ENCODE measurements at places on chromosomes 3 and 15. TPM values are rescaled to one million over a fixed set of nuclear protein-coding genes. Genes with fewer than 3 reads are reported as not detected.

DNA sequence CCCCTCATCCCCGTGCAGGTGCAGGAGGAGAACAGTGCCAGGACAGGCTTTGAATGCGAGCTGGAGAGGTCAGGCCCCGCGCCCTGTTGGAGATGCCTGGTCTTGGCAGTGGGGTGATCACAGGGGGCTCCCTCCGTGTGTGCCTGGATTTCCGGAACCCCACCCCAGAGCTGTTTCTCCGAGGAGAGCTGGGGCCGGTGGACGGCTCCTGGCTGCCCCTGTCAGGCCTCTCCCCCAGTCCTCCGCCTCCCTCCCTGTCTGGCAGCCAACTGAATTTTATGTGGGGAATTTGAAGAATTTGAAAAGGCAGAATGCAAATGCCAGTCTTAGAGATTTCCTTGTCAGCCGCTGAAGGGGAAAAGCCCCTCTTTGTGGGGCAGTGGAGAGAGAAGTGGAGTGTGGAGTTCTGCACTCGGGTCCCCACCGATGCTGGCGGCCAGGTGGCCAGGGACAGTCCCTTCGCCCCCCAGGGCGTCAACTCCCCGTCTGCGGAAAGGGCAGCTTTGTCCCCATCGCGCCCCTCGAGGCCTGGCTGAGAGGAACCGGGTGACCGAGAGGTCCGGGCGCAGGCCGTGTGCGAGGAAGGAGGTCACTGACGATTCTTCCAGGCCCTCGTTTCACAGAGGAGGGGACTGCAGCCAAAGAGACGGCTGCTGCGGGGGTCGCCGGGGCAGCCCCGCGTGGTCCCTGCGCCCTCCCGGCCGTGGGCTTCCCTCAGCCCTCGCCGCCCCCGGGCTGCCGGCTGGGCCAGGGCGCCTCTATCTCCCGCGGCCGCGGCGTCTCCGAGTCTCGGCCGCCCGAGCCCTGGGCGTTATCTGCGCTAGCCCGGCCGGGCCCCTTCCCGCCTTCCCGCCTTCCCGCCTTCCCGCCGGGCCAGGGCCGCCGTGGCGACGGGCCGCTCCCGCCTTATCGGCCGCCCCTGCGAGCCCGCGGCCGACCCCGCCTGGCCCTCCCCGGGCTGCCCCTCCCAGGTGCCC lies 56.0 kb upstream of the LCTL start:
- H3K4me1 ChIP-seq: peaks cover 25% of the 10 kb centered on the region
- peak overlapping the region; percentile 60 for H3K4me3 ChIP-seq
- H3K36me3 ChIP-seq: no peaks in the 10 kb centered on the region
- no peaks in the 10 kb centered on the region for H3K27me3 ChIP-seq
- H3K27ac ChIP-seq: peak overlapping the region; percentile 59

- peaks cover 7% of the 10 kb centered on the region for H3K4me1 ChIP-seq
- H3K27ac ChIP-seq: no peak overlapping the region
- no peaks in the 10 kb centered on the region for H3K27me3 ChIP-seq
- no peak for DNase-seq
- no peak overlapping the region for H3K4me3 ChIP-seq
Observed at GRCh38 chr3:101892648-101893047, 43.3 kb downstream of the NFKBIZ start.

GRCh38 chr3:123804676-123805075 lies 79.5 kb downstream of the MYLK start:
- H3K36me3 ChIP-seq: no peaks in the 10 kb centered on the region
- H3K4me3 ChIP-seq: no peak overlapping the region
- H3K4me1 ChIP-seq: peaks cover 10% of the 10 kb centered on the region
- no peak for DNase-seq
- no peaks in the 10 kb centered on the region for H3K27me3 ChIP-seq

DNA sequence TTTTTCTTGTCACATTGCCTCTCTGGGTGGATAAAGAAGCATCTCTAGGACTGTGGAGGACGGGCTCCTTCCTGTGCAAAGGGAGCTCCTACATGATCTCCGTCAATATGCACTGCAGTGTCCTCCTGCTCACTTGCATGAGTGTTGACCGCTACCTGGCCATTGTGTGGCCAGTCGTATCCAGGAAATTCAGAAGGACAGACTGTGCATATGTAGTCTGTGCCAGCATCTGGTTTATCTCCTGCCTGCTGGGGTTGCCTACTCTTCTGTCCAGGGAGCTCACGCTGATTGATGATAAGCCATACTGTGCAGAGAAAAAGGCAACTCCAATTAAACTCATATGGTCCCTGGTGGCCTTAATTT lies 478 bp downstream of the GPR15 start:
- H3K27me3 ChIP-seq: no peaks in the 10 kb centered on the region
- no peak overlapping the region for H3K4me3 ChIP-seq
- no peaks in the 10 kb centered on the region for H3K36me3 ChIP-seq

- H3K27ac ChIP-seq: no peak overlapping the region
- H3K4me3 ChIP-seq: no peak overlapping the region
- no peak for DNase-seq
- no peaks in the 10 kb centered on the region for H3K27me3 ChIP-seq
Observed at GRCh38 chr3:23668430-23668904, 137.3 kb upstream of the UBE2E1 start.

DNA sequence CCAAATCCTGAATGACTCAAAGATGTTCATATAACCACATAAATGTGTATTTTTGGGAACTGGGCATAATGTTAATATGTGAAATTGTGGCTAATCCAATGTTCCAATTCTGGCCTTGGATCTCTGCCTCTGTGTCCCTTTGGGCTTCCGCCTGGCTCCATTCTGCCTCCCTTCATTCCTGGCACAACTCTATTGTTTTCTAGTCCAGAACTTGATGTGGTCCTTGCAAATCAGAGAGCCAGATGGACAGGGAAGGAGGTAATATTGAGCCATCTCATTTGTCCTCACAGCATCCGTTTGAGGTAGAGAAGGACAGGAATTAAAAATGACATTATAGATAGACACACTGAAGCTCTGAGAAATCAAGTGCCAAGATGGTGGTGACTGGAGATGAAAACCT lies 355.7 kb upstream of the TBL1XR1 start:
- H3K36me3 ChIP-seq: no peaks in the 10 kb centered on the region
- peak overlapping the region; percentile 23 for H3K27ac ChIP-seq
- H3K4me1 ChIP-seq: peaks cover 13% of the 10 kb centered on the region
- no peak overlapping the region for H3K4me3 ChIP-seq

DNA sequence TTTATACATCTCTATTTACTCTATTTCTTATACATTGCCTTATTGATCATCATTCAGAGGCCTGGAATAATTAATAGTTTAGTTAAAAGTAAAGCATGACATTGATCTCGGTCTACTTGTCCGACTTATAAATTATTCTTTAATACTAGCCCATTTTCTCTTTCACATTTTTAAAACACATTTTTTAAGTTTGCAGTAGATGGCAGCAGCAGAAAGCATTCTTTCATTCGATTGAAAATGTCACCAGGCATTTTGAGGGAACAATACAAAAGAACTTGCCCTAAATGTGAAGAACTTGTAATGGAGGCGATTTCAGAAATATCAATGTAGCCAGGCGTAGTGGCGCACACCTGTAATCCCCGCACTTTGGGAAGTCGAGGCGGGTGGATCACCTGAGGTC lies 15.5 kb upstream of the MAP3K13 start:
- DNase-seq: no peak
- H3K27ac ChIP-seq: no peak overlapping the region
- H3K4me3 ChIP-seq: no peak overlapping the region
- no peaks in the 10 kb centered on the region for H3K36me3 ChIP-seq

- H3K4me3 ChIP-seq: no peak overlapping the region
- no peak overlapping the region for H3K27ac ChIP-seq
- H3K27me3 ChIP-seq: no peaks in the 10 kb centered on the region
- no peak for DNase-seq
- H3K36me3 ChIP-seq: no peaks in the 10 kb centered on the region
- no peaks in the 10 kb centered on the region for H3K4me1 ChIP-seq
Observed at GRCh38 chr3:191008074-191008473, 145.6 kb upstream of the GMNC start.

DNA sequence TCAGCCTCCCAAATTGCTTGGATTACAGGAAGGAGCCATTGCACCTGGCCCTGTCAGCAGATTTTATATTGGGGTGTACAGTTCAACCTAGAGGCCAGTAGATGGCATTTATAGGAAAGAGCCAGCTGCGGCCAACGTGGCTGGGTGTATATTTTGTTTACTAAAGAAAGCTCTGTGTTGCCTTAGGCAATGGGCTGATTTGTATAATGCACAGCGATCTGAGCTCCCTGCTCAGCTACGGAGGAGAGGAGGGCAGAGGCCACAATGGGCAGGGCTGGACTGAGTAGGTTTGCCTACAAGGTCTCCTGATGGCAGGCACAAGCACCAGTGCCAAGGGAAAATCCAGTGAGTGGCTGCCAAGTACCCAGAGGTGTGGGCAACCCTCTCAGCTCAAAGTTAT lies 282.4 kb downstream of the ARPP21 start:
- no peaks in the 10 kb centered on the region for H3K4me1 ChIP-seq
- DNase-seq: no peak
- no peak overlapping the region for H3K4me3 ChIP-seq

GRCh38 chr15:80934761-80935221 lies 54.8 kb downstream of the MESD start:
- H3K27me3 ChIP-seq: no peaks in the 10 kb centered on the region
- H3K4me3 ChIP-seq: no peak overlapping the region
- no peak for DNase-seq
- no peak overlapping the region for H3K27ac ChIP-seq
- H3K4me1 ChIP-seq: peaks cover 16% of the 10 kb centered on the region

DNA sequence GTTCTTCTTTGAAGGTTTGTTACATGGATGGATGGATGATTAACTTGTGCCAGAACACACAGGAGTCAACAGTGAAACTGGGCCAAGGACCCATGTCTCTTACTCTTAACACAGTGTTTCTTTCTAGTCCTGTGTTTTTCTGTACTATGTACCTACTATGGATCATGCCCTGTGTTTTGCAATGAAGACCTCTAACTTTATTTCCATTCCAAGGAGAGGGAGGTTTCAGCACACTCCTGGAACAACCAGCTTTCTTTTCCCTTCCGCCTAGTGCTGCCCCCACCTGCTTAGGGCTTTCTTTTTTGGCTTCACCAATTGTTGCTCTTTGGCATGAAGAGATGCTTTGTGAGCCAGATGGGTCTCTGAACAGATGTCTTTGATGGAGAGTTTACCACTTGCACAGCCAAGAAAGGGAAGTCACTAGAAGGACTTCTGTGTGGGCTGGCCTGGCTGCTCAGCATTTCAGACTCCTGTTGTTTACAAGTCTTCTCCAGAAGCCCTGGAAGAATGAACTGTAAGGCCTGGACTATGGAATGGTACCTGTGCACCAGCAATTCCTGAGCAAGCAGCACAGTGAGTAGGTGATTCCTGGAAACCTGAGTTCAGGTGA lies 44.5 kb downstream of the SNAPC5 start:
- H3K27me3 ChIP-seq: no peaks in the 10 kb centered on the region
- no peak overlapping the region for H3K27ac ChIP-seq

DNA sequence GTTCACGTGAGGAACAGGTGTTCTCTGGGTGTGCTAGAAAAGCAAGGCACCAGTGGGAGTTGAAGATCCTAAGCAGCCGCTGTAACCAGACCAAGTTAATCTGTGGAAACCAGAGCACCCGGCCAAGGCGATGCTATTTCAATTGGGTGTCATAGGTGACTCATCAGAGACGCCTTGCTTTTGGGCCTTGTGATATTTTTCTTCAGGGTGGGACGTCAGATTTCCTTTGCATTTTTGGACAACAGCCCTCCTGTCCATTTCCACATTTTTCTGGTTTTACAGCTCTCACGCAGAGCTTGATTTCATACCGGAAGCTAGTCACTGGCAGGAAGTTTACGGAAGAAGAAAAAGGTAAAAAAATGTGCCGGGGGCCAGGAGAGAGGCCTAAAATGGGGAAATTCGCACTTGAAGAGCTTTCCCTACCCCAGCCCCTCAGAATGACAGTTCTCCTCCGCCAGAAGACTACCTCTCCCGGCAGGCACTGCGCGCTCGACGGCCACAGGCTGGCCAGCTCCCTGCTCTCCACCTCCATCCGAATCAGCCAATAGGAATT lies 471 bp upstream of the KBTBD8 start:
- no peaks in the 10 kb centered on the region for H3K27me3 ChIP-seq
- H3K4me3 ChIP-seq: peak overlapping the region; percentile 55
- no peak overlapping the region for H3K27ac ChIP-seq
- peak; percentile 75 for DNase-seq
- H3K4me1 ChIP-seq: no peaks in the 10 kb centered on the region
- H3K36me3 ChIP-seq: no peaks in the 10 kb centered on the region

DNA sequence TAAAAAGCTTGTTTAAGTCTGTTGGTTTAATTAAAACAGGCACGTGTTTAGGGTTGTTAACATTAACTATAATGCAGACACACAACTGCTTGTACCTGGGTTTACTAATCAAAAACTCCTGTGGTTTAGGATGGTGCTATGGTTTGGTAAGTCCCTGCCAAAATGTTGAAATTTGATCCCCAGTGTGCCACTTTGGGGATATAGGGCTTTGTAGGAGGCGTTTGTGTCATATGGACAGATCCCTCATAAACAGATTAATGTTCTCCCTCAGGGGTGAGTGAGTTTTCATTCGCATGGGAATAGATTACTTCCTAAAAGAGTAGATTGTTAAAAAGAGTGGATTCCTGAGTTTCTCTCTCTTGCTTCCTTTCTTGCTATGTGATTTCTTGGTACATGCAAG lies 18.7 kb upstream of the GK5 start:
- no peak for DNase-seq
- no peak overlapping the region for H3K27ac ChIP-seq
- no peaks in the 10 kb centered on the region for H3K36me3 ChIP-seq
- no peaks in the 10 kb centered on the region for H3K4me1 ChIP-seq
- no peak overlapping the region for H3K4me3 ChIP-seq

GRCh38 chr3:124037326-124037725 lies 45.4 kb upstream of the ROPN1 start:
- no peaks in the 10 kb centered on the region for H3K36me3 ChIP-seq
- DNase-seq: no peak
- H3K4me3 ChIP-seq: peak overlapping the region; percentile 85
- H3K4me1 ChIP-seq: peaks cover 21% of the 10 kb centered on the region
- no peaks in the 10 kb centered on the region for H3K27me3 ChIP-seq

GRCh38 chr15:48696627-48697312 lies 51.3 kb upstream of the FBN1 start:
- H3K27ac ChIP-seq: no peak overlapping the region
- no peaks in the 10 kb centered on the region for H3K27me3 ChIP-seq
- H3K36me3 ChIP-seq: no peaks in the 10 kb centered on the region
- DNase-seq: no peak

Gene FSD2
- total RNA-seq: not detected

Gene TTC21A
- total RNA-seq: 0.43 TPM

Gene STAB1
- total RNA-seq: 363 TPM

Gene ATP10A
- 26.7 TPM for total RNA-seq

Gene C3orf85
- not detected for total RNA-seq

Gene SLC35G2
- 10.0 TPM for total RNA-seq

Gene NDN
- total RNA-seq: 132 TPM

Data from ascending aorta (tissue), 2 donors.